ENCODE measurements at places on chromosomes 6 and 20. TPM values are rescaled to one million over a fixed set of nuclear protein-coding genes. Genes with fewer than 3 reads are reported as not detected.
A peak's percentile ranks its signal among the peaks of the same experiment; 100 is the strongest.

Gene CST2
- total RNA-seq: not detected

- DNase-seq: peak; percentile 91
Observed at GRCh38 chr20:44651684-44652423, at the start of gene ADA. ADA (minus strand) TSS chr20:44651699; CDS start chr20:44651607, 92 bp downstream.

DNA sequence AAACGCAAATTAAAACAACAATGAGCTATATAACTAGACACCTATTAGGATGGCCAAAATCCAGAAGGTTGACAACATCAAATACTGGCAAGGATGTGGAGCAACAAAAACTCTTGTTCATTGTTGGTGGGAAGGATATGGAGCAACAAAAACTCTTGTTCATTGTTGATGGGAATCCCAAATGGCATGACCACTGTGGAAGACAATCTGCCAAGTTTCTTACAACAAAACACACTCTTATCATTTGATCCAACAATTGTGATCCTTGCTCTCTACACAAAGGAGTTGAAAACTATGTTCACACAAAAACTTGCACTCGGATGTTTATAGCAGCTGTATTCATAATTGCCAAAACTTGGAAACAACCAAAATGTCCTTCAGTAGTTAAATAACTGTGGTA, 61.8 kb upstream of the LAMA2 start:
- no peak for DNase-seq

DNA sequence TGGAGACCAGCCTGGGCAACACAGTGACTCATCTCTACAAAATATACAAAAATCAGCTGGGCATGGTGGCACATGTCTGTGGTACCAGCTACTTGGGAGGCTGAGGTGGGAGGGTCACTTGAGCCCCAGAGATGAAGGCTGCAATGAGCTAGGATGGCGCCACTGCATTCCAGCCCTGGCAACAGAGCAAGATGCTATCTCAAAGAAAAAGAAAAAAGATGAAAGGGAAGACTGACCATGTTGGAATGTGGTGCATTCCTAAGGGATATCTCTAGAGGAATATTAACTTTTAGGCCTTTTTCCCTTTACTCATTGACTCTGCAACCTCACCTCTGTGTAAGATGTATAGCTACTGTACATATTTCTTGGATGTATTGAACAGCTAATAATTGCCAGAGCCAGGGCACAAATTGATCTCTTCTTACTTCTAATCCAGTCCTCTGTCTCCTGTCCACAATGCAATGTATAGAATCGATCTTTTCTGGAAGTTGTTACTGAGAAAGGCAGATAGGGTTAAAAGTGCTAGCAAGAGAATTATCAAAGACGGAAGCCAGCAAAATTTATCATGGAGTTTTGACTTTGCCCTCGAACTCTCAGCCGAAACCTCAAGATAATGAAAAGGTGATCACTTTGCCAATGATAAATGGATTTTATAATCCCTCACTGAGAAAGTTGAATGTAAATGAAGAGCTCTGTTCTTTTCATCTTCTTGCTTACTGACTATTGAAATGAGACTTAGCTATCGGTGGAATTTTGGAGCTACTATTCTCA, 46.3 kb downstream of the GCNT2 start:
- no peak for DNase-seq

Gene APOBEC2
- total RNA-seq: not detected

Measured in aorta (tissue), 5 donors.